ENCODE measurements at places on chromosomes 4 and X.

DNA sequence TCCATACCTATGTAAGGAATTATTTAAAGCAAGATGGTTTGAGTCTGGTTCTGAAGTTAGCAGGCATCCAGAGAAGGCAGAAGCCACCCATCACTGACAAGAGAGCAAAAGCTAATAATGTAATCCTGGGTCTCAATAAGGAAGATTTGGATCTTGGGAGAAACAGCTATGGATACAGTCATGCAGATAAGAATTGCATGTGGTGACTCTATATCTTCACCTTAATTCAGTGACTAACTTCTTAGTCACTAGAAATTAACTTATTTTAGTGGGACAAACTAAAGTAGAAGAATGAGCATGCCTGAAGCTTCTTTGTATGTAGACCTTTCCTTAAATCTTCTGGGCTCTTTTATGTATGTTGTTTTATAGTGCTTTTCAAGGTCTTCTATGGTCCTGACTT, 66.6 kb downstream of the ATP10D start:
- peak; percentile 48 for DNase-seq

GRCh38 chr4:106583567-106583966, 215.0 kb upstream of the GIMD1 start:
- peak; percentile 98 for DNase-seq

DNA sequence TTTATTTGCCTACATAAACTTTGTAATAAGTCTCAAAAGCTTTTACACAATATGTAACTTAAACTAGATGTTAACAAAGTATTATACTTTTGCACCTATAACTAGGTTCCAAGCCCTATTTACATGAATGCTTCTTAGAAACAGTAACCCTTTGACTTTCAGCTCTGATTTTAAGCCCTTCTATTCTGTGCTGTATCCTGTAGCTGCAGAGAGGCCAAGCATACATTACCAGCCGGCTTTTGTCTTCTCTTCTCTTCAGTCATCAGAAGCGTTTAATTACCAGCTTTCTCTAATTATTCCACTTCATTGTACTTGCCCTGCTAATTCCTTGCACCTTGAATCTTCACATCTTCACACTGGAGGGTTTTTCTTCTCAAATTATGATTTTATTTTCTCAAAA, 403.1 kb downstream of the PDGFC start:
- DNase-seq = no peak

GRCh38 chrX:13688958-13689740, at the start of gene RAB9A:
TSS of gene RAB9A (plus strand) at chrX:13689128. CDS start at chrX:13708747, 19,619 bp downstream.
- peak; percentile 64 for DNase-seq

DNA sequence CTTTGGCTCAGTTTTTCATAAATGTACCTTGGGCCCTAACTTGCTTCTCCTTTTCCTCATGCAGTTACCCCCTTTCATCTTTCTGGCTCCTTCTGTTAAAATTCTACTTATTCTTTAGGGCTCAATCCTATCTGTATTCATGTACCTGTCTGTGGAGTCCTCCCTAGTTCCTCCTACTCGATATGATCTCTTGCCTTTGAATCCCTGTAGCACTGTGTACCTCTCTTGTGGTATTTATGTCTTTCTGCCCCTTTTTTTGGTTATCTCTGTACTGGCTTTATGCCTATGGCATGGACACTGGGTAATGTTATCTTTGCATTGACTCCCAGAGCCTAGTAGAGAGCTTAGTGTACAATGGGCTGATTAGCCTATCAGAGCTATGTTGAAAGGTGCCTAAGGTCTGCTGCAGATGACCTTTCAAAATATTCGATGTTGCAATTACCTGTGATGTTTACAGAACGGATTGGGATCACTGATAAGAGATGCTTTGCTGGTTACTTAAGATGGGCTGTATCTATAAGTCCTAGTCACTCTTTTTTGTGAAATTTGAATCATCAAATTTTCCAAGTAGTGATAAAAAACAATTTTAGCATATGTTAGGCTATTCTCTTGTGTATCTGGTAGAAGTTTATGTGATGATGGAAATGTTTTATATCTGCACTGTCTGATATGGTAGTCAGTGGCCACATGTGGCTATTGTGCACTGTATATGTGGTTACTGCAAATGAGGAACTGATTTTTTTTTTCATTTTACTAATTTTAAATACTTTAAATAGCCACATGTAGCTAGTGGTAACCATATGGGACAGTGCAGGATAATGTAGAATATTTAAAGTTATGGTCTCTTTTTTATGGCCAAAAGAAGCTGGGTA, 33.5 kb downstream of the TMEM164 start:
- DNase-seq = no peak

DNA sequence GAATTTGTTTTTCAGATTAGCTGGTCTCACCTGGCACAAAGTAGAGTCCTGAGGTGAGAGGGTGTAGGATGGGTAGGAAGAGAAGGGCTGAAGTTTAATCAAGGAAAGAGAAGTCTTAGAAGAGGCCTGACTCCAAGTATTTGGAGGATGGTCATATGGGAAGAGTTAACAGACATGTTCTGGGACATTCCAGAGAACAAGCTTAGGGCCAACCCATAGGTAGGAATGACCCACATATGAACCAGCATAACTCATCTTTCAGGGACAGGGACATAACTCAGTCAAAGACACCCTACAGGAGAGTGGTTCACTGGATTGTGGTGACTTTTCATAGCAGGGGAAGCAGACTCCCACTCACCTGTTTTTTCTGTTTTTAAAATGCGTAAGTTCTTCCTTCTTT, 27.9 kb upstream of the ANXA5 start:
- no peak for DNase-seq

- peak; percentile 90 for DNase-seq
Measured at GRCh38 chr4:73904491-73904890, 35.3 kb downstream of the CXCL1 start.

GRCh38 chr4:138665851-138666250, 349.7 kb upstream of the NOCT start:
- no peak for DNase-seq

- DNase-seq = peak; percentile 25
Measured at GRCh38 chr4:60314416-60314815, 885.7 kb upstream of the ADGRL3 start.

- DNase-seq = no peak
Measured at GRCh38 chr4:76420762-76421581, at the start of gene CCDC158. TSS of gene CCDC158 (minus strand) at chr4:76421141. CDS start at chr4:76403207, 17,934 bp downstream.
